ENCODE measurements at places on chromosomes 7 and 10.

DNA sequence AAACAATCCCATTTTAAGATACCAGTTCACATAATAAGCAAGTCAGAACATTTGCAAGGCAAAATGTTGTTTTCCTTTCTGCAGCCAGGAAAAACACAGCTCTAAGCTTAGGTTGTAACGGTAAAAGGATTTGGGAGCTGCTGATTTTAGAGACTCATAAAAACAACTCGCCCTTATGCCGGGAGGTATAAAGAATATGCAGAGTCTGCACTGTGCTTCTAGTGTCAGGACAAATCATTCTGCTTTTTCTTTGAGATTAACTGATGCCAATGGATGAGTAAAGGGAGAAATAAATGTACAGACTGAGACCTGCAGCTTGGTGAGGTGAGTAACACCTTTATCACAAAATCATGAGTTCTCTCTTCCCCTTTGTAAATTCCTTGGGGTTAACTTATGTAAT is 2.0 kb upstream of the SFR1 start:
- DNase-seq, result no peak

DNA sequence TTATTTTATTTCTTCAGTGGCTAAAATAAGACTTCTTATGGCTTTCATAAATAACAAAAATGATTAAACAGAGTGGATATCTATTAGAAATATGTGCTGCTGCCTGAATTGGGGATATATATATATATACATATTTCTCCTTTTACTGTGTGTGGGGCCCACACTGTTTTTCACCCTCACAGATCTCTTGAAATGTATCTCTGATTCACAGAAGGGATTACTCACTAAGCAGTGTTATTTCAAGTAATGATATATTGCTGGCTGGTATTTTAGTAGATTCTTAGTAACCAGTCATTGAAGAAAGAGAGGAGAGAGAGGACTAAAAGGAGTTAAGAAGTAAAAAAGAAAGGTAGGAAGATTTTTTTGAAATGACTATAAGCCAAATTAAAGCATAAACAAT is 308.6 kb upstream of the NRP1 start:
- peak; percentile 88 for DNase-seq

DNA sequence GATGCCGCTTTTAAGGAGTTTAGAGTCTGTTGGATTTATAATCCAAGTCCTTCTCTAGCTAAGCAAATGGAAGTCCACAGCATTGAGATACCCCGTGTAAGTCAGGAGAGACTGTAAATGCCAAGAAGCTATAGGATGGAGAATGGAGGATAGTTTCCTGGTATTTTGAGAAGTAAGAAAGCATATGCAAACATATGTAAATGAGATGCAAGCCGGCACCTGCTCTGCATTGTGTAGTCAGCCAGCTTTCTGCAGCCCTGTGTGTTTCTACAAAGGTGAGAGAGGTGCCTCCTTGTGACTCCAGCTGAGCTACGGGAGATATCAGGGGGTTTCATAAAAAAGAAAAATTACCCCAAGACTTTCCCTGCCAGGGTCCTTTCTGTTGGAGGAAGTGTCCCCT is 176.3 kb downstream of the RPS24 start:
- DNase-seq, result no peak

DNA sequence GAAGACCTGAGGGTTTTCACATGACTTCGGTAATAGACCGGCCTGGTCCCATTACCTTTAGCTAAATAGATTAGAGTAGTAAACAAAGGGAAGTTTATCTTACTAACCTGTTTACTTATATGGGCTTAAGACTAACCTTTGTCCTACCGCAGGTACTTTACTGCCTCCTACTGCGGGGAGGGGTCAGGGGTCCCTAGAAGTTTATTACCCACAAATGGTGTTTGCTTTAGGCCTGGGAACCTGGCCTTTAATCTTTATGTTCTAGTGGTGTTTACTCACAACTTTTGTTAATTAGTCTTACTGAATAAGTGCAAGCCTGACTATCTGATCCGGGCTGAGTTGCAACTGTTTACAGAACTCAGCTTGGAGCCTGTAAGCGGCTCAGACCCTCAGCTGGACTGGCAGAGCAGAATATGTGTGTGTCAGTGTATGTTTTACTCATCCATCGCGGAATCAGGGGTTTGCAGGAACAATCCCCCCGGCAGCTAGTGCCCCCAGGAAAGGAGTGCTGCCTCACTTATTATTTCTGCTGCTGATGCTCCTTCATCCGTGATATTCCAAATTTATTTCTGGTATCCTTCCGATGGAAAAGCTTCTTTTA is 578.9 kb upstream of the SEMA3D start:
- no peak for DNase-seq

- DNase-seq, result no peak
Observed at GRCh38 chr10:6237199-6237530, 34.4 kb downstream of the PFKFB3 start.

DNA sequence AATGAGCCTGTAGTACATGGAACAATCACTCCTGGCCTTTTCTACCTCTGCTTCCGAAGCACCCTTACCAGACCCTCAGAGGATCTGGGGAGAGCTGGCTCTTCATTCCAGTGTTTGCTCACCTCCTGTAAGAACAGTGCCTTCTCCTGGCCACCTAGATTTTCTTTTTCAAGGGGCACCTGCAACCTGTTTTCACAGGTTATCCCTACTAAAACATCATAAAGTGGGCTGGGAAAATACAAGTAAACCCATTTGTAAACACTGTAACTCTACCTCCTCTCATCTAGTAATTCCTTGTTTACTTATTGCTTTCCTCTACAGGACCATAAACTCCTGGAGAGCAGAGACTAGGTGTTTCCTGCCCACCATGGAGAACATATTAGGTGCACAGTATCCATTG is 1.1 kb downstream of the PIK3AP1 start:
- no peak for DNase-seq
